Hippocampal formation (tissue), 2 donors: ENCODE measurements at places on chromosomes 7 and 10.

DNA sequence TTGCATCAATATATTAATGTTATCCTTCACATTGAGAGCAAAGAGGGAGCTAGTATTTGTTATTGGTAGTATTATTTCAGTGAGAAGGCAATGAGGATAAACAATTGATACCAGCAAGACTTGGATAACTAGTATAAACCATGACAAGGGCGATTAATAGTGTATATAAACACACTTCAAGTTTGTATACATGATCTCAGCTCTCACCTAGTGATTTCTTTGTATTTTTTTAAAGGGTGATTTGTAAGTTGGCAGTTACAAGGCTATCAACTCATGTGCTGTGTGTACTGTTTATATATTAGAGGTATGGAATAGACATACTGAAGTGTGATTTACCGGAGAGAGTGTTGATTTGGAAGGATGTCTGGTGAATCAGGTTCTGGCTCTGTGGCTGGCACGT, 88.0 kb downstream of the SNX10 start:
- DNase-seq: no peak

GRCh38 chr10:89165923-89166322, 41.2 kb downstream of the CH25H start:
- peak; percentile 3 for DNase-seq

DNA sequence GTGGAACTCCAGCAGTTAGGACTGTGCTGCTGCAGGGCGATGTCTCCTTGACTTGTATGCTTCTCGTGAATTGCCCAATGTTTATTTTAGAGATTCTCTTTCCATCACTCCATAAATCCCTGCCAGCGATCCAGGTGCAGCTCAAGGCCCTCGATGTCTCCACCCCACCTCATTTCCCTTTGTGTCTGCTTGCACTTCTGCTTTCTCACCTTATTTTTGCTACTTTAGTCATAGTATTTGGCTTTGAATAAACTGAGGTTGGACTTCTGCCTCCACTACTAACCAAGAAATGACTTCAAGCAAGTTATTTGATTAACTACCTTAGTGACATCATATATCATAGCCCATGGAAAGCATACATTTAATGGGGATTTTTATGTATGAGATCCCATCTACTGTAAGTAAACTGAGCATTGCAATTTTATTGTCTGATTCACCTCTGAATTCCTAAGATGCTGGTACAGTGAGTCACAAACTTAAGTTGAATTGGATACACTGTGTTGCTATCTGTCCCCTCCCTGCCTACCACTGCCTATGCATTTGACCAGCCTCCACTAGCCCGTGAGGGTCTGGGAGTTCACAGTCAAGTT, 255.8 kb downstream of the ABCA13 start:
- DNase-seq: no peak

DNA sequence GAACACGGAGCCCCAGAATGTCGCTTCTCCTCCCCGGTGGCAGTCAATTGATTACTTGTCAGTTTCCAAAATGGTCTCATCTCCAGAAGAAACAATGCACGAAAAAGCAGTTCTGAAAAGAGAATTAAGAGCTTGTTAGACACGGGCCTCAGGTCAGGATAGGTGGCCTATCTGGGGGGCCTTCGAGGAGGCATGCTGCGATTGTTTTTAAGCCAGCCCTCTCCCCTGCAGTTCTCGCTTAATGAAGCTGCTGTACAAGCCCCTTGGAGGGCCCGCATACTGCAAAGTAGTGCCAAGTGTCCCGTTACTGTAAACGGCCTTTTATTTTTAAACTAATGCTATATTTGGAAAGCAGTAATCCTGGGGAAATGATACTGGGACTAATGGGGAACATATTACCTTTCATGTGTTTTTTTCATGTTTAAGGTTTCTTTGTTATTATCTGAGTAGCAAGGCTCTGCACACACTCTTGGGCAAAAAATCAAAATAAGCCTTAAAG, 114.8 kb upstream of the TCF7L2 start:
- DNase-seq: no peak

DNA sequence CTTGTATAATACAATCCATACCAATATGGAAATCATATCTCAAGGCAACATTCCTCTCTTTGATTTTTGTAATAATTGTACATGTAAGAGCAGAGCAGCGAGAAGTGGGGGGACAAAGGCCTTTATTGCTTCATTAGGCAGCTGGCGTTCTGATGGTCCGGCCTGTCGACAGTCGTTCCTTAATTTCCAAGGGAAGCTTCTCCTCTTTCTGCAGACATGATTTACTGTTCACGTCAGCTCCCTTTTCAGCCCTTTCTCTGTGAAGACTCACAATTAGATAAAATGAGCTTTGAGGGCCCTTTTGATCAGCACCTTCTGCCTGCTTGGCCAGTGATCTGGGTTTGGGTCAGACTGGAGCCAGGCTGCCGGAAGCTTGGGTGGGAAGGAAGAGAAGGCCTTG, 65.6 kb upstream of the CTBP2 start:
- DNase-seq: no peak

DNA sequence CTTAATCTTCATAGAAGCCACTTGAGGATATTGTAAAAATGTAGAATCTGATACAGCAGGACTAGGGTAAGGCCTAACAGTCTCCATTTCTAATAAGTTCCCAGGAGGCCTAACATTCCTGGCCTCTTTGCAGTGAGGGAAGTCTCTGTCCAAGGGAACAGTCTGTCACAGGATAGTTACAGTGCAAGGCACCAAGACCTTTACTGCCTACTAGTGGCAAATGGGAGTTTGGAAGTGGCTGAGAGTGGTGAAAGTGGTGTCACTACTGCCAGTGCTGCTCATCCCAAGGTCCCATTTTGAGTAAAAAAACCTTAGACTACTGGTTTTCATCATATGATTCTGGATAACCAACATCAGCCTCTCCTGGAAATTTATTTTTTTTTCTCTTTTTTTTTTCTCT, 619.5 kb upstream of the SEMA3D start:
- no peak for DNase-seq

DNA sequence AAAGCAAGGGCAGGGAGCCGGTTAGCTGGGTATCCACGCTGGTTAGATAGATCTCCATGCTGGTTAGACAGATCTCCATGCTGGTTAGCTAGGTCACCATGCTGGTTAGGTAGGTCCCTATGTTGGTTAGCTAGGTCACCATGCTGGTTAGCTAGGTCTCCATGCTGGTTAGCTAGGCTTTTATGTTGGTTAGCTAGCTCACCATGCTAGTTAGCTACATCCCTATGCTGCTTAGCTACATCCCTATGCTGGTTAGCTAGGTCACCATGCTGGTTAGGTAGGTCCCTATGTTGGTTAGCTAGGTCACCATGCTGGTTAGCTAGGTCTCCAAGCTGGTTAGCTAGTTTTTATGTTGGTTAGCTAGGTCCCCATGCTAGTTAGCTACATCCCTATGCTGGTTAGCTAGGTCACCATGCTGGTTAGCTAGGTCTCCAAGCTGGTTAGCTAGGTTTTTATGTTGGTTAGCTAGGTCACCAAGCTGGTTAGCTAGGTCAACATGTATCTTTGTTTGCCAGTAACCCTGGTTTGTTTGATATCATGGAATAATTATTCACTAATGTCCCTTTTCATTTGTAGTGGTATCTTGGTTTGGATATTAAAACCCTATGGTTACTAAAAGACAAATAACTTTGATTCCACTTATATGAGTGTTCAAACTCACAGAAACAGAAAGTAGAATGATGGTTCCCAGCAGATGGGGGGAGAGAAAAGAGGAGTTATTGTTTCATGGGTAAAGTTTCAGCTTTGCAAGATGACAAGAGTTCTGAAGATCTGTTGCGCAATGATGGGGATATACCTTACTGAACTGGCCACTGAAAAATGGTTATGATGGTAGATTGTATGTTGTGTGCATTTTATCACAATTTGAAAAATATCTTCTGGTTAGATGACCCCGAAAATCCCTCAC, 136.2 kb downstream of the PRPF18 start:
- no peak for DNase-seq

GRCh38 chr10:50550291-50550839, 73.4 kb downstream of the SGMS1 start:
- DNase-seq: no peak

DNA sequence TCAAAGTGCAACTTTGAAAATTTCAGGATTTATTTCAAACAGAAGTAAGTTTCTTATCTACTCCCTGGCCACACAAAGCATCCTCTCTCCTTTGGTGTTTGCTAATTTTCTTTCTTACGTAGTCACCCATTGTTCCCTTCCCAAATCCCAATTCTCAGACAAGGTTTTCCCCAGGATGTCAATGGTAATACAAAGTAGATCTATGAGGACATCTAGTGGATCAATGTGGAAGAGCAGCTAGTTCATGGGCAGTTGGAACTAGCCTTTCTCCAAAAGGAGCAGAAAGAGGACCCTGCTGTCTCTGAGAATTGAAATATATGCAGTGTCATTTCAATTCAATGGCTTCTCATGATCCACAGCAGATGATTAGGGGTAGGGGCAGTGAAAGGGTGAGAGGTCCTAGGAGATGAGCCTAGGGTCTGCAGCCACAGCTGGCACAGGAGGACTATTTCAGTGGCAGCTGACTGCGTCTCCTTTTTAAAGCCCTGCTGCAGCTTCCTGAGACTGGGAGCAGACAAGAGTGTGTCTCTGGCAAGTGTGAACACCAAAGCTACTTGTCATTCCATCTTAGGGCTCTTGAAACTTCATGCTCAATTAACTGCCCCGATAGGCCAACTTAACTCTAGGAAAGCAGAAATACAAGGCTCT, 632.6 kb downstream of the KCNMA1 start:
- no peak for DNase-seq

DNA sequence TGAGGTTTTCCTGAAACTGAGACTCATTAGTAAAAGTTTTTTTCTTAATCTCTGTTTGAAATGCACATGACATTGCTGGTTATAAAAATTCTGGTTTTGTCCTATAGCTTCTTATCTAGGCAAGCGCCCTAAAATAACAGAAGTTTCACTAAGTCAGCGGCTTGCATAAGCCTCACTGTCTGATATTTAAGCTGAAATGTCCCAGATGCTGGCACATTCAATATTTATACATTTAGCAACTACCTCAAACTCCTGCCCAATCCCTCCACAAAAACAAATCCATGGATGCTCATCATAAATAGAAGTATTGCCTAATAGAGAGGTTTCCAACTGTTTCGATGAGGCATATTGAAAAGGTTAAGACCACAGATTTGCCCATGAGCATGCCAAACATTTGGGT, 83.1 kb upstream of the EGR2 start:
- no peak for DNase-seq

GRCh38 chr10:44908066-44908749, 2.9 kb upstream of the TMEM72 start:
- no peak for DNase-seq

- no peak for DNase-seq
Measured at GRCh38 chr7:36840904-36841303, 116.6 kb upstream of the AOAH start.

DNA sequence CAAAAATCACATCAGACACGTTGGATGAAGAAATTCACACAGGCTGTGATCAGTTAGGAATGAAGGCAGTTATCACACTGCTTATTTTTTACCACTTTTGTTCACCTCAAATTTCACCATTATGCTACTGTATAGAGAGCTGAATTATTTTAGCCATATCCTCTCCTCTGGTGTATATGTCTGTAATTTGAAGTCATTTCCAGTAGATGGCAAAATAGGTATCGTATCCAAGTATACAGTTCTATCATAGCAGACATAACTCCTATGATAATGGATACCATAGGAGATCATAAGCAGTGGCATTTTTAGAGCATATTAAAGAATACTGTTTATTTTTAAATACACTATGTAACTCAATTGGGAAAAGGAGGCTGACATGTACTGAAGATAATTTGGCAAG, 909.7 kb downstream of the DNAJB9 start:
- no peak for DNase-seq

GRCh38 chr7:149005427-149006344, 22.6 kb downstream of the PDIA4 start:
- DNase-seq: peak; percentile 49

DNA sequence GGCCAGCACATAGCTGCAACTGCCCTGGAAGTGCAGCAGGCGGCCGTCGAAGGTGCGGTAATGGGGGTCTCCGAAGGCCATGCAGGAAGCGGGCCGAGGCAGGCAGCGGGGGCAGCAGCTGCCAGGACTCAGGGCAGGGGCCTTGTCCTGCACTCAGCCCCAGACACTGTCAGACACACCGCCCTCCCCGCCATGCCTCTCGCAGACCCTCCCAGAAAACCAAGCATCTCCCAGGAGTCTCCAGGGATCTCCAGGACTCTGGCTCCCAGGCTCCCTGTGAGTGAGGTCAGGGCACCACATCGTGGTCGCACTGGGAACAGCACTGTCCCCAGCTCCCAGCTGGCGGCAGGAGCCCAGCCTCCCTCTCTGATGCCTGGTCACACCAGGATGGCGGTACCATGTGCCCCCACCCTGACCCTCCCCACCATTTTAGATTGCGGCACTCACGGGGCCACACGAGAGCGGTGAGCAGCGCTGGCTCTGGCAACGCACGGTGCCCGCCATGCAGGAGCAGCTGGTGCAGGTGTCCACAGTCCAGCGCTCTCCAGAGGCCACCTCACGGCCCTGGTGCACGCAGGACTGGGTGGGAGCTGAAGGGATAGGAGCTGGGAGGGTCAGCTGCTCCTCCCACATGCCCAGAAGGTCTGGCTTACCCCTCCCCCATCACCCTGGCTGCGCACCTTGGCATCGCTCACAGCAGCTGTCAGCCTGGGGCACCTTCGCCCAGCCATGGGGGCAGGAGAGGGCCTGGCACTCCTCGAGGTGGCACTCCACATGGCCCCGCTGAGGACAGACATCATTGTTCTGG, 17.5 kb downstream of the ATP6V1F start:
- DNase-seq: peak; percentile 14

DNA sequence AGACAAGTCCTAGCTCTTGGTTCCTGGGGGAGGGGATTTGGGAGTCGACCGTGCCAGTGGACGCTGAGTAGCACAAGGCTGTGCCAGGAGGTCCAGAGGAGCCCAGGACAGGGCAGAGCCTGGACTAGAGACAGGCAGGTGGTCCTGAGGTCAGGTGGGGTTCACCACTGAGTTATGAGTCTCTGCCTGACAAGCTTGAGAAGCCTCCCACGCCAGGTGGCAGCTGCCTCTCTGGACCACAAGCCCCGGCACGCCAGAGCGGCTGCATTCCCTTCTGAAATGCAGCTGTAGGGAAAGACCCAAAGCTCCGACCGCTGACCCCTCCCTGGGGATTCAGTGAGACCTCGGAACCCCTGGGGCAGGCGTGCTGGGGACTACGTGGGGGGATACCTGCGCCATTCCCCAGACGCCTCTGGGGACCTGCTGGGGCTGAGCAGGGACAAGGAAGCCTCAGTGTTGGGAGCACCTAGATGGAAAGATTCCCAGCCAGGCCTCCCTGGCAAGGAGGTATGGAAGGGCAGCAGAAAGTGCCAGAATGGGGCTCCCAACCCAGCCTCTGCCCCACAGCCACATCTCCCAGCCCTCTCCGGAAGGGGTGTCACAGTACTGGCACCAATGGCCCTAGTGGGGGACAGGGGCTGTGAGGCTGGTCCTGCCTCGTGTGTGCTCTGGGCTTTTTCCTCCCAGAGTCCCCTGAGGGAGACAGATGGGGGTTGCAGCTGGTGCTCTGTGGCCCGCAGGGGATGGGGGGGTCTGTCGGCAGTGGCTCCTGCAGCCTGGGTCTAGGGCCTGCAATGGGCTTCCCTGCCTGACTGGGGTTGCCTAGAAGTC, 29.0 kb downstream of the PDGFA start:
- no peak for DNase-seq
